Retinal pigment epithelial cell (primary cell): ENCODE measurements at places on chromosomes 11 and 22.

- DNase-seq = no peak
These were observed 87.2 kb downstream of the LARGE2 start for GRCh38 chr11:46009647-46010046.

DNA sequence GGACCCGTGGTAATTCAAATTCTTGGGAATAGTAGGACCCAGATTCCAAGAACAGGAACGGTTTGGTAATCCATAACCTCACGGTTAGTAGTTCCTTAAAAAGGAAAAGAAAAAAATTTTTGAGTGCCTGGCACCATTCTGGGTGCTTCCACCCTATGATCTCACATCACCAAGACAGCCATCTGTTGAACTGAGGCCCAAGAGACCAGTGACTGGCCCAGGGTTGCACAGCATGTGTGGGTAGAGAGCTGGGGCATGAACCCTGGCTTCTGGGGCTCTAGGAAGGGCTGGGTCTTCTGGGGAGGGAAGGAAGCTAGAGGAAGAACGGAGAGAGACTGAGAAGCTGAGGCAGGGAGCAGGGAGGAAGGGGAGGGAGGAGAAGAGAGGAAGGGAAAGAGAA, 4.7 kb upstream of the SPI1 start:
- DNase-seq = no peak

DNA sequence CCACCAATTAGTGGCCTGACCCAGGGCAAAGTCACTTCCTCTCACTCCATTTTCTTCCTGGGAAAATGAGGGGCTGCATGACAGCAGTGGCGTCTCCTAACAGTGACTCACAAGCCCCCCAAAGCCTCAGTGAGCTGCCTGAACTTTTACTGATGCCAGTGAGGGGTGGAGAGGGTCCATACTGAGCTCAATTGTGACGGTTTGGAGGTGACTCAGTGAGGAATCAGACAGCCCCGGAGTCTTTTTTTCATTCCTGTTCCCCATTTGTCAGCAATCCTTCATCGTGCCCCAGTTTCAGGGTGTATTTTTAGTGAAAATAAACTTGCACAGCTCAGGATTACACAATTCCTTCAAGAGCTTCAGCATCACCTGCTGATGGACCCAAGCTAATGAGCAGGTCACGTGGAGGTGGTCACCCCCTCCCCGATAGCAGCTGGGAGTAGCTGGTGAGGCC, 30.1 kb upstream of the RASD2 start:
- DNase-seq = no peak

- no peak for DNase-seq
These were observed 124.6 kb downstream of the PHF21B start for GRCh38 chr22:44884968-44885805.

- no peak for DNase-seq
These were observed 1.9 kb upstream of the ADM start for GRCh38 chr11:10302744-10303557.

DNA sequence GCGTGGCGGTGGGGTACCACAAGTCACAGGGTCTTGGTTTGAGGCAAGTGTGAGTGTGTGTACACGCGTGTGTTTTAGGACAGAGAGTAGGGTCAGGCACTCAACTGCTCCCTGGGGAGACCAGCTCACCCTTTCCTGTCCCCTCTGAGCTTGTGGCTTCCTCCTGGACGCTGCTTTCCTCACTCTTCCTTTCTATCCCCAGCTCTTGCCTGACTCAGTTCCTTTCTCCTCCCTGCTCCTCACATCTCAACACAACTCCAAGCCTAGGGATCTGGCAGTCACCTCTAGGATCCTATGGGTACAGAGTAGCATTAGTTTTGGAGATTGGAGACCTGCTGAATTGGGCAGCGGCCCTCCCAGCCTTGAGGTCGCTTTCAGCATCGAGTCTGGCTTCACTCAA, 4.1 kb downstream of the CLCF1 start:
- no peak for DNase-seq

DNA sequence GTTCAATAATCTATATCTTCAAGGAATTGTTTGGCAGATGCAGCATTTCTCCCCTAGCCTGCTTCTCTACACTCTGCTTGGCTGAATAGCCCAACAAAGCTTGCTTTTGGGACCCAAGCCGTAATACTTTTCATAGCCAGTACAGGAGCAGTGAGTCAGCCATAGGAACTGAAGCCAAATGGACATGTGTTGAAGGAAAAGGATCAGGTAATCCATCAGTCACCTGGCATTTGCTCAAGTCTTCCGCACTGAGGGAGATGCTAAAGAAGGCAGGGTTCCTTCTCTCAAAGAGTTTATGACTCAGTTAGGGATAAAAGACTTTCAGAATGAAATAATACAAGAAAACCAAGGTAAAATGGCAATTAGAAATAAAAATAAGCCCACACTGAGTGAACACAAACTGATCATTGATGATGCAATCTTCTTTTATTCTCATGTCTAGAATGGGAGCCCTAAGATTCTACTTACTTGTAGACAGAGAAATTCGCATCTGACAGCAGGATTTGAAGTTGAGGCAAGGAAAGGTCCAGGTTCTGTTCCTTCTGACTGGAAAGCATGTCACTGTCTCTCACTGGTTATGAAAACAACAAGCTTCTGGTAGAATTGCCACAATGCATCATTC, 13.2 kb downstream of the C11orf87 start:
- peak; percentile 19 for DNase-seq

- no peak for DNase-seq
These were observed 19.0 kb upstream of the LRRC32 start for GRCh38 chr11:76689313-76690260.

- no peak for DNase-seq
These were observed 38.9 kb downstream of the OR10A6 start for GRCh38 chr11:7892059-7892699.

- DNase-seq = no peak
These were observed 784 bp downstream of the SULT4A1 start for GRCh38 chr22:43861529-43861928.

GRCh38 chr11:82790723-82791484, 57.2 kb upstream of the FAM181B start:
- no peak for DNase-seq

DNA sequence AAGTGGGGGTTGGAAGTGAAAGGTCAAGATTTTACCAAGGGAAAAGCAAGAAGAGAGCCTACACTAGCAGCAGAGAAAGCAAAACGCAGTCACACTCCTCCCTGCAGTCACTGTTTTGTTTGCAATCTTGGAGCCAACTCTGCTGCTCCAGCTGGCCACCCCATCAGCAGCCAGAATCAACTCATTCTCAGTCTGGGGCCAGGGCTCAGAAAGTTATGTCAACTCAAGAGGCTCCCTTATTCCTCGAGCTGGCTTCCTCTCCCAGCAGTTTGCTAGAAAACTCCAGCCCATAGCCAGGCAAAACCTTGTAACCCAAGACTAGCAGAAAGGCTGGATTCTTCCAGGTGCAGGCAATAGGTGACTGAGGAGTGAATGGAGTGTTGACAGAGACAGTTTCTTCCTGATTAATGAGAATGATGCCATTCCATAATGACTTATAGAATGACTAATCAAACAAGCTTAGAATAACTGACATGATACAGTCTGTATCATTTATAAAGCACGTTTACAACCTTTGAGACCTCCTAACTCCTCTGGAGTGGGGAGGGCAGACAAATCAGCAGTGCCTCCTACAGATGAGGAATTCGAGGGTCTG, 53.4 kb downstream of the P4HA3 start:
- no peak for DNase-seq

DNA sequence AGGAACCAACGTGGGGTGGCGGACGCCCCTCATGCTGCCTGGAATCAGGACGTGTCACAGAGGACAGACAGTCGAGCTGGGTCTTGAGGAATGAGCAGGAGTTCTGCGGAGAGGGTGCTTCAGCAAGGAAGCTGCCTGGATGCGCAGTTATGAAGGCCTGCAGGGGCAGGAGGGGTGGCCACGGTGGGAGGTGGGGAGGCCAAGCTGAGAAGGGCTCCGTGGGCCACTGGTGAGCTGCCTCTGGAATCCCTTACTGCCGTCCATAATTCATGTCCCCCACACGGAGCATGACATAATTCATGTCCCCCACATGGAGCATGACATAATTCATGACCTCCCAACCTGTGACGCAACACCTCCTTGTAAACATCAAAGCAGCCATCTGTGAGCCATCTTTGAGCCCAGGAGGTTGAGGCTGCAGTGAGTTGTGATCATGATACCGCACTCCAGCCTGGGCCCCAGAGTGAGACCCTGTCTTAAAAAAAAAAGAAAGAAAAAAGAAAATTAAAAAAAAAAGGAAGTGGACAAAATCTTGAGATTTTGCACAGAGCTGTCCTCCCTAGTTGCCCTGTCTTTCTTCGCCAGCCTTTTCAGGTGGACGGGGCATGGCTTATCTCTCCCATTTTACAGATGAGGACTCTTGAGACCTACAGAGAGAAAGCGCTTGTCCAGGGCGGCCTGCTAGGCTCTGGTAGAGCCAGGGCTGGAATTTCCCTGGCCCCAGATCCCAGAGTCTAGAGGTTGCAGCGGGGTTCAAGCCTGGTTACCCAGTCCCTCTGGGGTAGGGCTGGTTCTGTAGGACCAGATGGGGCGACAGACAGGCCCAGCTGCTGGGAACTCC, 24.3 kb upstream of the PICK1 start:
- DNase-seq = no peak

DNA sequence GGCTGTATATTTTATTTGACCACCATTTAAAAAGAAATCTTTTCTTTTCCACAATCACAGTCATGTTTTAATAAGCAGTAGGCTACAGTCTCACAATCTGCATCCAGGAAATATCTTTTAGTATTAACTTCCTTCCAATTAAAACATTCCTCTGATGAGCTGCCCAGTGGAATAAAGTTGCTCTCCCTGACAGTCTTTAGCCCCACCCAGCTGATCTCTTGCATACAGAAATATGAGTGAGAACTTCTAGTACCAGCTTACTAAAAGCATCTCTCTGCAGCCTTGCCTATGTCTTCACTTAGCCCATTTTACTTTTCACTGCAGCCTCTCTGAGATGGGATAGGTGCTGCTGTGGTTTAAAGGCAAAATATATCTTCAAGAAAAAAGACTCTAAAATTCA, 143.4 kb upstream of the ANO3 start:
- peak; percentile 16 for DNase-seq

- no peak for DNase-seq
These were observed 66.2 kb downstream of the MAML2 start for GRCh38 chr11:96276836-96277235.

DNA sequence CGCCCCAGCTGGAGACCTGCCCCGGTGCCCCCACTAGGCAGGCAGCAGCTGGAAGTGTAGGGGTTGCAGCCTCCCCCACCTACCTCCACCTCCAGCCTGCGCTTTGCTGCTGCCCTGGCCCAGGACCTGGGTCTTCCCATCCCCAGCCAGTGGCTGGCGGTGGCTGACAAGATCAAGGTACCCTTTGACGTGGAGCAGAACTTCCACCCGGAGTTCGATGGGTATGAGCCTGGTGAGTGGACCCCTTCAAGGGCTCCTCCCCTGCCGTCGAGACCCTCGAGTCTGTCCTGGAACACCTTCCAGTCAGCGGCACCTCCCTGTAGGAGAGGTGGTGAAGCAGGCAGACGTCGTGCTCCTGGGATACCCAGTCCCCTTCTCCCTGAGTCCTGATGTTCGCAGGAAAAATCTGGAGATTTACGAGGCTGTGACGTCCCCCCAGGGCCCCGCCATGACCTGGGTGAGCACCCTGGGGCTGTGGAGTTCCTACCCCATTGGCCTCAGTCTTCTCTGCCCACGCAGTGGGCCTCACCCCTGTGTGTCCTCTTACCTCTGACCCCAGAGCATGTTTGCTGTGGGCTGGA, 4.4 kb downstream of the PGGHG start:
- no peak for DNase-seq

DNA sequence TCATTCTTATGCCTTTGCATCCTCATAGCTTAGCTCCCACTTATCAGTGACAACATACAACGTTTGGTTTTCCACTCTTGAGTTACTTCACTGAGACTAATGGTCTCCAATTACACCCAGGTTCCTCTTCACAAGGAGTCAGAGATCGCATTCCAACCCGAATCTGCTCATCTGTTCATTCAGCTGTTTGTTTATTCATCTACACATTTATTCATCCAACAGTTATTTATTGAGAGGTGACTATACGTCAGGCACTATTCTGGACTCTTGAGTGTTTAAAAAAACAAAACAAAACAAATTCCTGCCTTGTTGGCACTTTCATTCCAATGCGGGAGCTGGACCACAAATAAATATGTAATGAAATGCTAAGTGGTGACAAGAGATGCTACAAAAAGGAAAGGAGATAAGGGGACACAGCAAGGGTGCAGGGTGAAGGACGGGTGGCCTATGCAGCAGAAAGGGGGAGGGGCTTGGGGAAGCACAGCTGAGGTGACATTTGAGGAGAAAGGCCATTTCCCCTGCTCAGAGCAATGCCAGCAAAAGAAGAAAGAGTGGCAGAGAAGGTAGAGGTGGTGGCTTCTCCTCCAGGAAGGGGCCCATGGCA, 393.8 kb upstream of the SYN3 start:
- DNase-seq = no peak

GRCh38 chr11:15057329-15057728, 16.1 kb upstream of the CALCB start:
- DNase-seq = no peak

DNA sequence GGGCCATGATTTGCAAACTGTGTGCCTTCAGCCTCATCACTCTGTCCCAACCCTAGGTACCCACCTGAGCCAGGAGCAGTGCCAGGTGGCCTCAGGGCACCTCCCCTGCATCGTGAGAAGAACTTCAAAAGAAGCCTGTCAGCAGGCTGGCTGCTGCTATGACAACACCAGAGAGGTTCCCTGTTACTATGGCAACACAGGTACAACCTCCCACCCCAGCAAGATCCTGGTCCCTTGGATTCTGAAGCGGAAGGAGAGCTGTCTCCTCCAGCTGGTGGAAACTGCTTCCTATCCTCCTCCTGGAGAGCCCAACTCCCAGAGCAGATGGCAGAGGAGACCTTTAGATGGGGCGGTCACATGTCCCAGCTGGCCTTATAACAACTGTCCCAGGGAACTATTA, 2.9 kb downstream of the ZP1 start:
- no peak for DNase-seq

DNA sequence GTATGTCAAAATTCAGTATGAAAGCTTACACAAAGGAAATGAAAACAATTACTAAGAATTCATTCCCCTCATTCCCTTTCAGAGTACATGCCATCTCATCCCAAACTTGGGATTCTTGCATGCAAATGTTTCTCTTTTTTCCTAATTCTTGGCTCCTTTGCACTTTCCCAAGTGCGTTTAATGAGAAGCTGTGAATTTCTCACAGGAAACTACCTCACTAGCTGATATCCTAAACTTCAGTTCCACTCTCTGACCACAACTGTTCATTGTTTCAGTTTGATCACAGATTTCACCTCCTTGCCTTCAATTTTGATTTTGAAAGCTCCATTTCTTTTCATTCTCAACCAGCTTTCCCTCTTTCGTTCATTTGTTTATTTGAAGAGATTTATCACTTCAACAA, 5.9 kb upstream of the ARL14EP start:
- DNase-seq = no peak

- no peak for DNase-seq
These were observed 18.4 kb upstream of the IL2RB start for GRCh38 chr22:37167981-37168647.

DNA sequence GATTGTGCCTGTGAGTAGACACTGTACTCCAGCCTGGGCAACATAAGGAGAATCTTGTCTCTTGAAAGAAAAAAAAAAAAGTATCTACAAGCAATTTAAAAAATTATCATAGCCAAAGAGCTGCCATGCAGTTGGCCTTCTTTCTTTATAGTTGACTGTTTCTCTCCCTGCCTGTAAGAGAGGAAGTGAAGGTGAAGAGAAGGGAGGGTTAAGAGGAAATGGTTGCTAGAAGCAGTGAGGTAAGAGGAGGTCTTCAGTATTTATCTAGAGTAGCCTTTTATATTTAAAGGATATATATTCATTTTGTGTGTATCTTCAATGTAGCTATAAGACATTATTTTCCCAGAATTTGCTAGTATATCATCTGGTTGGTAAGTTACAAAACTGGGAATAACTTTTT, 217.9 kb downstream of the TMEM135 start:
- no peak for DNase-seq
